Stimulated activated CD8-positive, alpha-beta memory T cell treated with anti-CD3 and anti-CD28 coated beads, Interleukin-7, amount 100 ng/mL, for 48 hours (primary cell): ENCODE measurements at places on chromosomes 4 and X.

DNA sequence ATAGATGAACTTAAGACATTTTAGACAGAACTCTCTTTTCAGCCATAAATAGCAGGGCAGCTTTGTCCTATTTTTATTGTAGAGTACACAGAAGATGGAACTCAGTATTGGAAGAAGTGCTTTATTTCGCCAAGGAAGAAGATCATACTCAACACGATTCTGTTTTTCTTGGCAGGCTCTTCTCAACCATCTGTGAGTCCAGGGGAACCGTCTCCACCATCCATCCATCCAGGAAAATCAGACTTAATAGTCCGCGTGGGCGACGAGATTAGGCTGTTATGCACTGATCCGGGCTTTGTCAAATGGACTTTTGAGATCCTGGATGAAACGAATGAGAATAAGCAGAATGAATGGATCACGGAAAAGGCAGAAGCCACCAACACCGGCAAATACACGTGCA, 37.6 kb downstream of the KIT start:
- DNase-seq, result no peak

- DNase-seq, result no peak
These were observed 144.8 kb downstream of the BCOR start for GRCh38 chrX:39952989-39953388.

DNA sequence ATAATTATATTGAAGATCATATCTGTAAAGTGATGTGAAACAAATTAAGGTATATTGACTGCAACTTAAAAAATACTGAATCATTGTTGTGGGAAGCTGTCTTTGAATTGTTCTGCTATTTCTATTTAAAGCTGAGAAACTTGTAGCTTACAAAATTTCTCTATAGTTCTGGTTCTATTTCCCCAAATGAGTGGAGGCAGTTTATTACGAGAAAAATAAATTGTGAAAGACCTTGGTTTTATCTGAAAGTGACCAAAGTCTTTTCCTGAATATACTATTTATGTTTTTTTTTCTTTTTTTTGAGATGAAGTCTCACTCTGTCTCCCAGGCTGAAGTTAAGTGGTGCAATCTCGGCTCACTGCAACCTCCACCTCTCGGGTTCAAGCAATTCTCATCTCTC, 165.4 kb downstream of the SH3BGRL start:
- no peak for DNase-seq

DNA sequence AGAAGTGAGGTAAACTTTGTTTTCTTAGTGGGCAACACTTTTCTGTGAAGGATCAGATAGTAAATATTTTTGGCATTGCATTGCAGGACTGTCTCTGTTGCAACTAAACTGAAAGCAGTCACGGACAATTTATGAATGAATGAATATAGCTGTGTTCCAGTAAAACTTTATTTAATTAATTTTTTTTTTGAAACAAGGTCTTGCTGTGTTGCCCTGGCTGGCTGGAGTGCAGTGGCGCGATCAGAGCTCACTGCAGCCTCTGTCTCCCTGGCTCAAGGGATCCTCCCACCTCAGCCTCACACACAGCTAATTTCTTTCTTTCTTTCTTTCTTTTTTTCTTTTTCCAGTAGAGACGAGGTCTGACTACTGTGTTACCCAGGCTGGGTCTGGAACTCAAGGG, 15.8 kb downstream of the RBM10 start:
- DNase-seq, result no peak

DNA sequence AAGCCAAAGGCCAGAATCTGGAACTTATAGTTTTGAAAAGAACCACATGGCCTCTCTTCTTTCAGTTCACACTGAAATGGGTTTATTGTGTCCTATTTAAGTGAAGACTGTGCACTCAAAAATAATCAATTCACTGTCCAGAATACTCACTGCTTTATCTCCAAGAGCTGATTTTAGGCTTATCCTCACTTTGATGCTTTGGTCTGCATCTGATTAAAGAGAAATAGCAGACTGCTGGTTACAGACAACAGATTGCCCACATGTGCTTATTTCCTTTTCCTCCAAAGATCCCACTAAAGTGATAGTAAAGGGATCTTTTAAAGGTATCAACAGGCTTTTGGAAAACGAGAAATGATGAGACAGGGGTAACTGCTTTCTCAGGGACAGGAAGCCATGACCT, 30.6 kb downstream of the ACE2 start:
- no peak for DNase-seq

DNA sequence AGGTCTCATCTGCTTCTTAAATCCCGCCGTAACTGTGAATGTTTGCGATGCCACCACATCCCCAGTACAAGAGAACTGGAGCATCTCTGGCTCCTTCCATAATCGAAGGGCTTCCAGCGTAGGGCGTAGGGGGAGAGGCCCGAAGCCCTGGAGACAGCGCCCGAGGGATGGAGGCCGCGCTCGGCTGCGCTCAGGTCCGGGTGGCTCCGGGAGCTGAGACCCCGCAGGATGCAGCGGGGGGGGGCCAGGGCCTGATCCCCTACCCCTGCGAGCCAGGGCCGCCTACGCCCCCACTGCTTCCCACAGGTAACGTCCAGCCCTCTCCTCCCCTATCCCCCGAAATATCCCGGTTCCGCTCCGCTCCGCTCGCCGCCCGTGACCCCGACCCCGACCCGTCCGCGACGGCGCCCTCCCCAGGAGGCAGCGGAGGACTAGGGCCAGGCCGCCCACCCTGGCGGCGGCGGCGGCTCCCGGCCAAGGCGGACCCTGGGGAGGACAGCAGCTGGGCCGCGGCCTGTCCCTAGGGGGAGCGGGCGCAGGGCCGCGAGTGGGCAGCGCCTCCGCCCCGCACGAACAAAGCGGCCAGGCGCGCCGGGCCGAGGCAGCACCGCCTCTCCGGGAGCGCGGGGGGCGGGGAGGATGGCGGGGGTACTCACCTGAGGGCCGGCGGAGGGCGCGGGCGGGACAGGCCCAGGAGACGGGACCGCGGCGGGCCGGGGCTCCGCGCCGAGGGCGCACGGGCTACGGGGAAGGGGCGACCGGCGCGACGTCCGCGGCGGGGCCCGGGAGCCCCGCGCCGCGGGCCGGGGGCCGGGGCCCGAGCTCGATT, 723 bp downstream of the WDFY3 start:
- no peak for DNase-seq

DNA sequence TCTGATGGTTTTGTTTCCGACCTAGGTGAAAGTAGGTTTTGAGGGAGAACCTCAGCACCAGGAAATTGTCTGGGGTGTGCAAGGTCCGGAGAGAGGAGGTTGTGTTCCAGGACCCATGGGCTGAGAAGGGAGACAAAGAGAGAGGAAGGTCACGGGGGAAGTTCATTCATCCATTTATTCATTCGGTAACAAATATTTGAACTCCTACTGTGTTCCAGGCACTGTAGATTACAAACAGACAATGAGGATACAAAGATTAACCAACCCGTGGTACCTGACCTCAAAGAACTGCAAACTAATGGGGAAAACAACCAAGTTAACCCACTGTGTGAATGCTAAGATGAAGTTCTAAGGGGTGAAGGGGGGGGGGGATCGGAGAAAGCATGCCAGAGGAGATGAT, 1.8 kb upstream of the GPC3 start:
- no peak for DNase-seq

DNA sequence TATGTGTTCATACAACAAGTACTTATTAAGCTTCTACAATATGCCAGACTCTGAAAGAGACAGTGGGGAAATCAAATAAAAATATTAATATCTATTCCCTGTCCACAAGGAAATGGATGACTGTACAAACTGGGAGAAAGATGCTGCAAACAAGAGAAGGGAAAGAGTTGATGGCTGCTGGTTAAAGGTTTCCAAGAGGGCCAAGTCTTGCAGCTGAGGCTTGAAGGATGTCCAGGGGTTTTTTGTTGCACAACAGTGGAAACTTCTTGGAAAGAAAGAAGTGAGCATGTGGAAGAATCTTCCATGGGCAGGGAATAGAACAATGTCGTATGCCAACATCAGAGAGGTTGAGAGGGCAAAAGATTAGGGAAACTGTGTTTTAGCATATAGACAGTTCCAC, 95.8 kb downstream of the MID1 start:
- DNase-seq, result no peak

GRCh38 chrX:81286608-81287007, 84.7 kb downstream of the SH3BGRL start:
- no peak for DNase-seq

DNA sequence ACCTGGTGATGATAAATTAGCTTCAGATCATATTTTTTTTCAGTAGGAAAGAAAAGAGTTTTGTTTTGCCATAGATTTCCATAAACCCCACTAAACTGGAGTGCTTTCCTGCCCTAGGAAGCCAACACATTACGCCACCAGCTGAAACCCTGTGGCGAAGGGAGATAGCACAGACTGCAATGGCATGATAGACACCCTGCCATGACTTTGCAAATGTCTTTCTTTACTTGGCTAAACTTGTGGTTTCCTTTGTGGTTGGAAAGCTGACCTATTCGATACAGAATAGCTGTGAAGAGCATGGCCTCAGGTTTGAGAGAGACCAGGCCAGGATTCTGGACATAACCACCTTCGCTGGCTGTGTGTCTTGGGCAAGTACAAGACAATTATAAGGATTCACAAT, 19.1 kb downstream of the MFAP3L start:
- DNase-seq, result no peak

- DNase-seq, result no peak
These were observed 41.9 kb upstream of the PDGFRA start for GRCh38 chr4:54187148-54187547.

DNA sequence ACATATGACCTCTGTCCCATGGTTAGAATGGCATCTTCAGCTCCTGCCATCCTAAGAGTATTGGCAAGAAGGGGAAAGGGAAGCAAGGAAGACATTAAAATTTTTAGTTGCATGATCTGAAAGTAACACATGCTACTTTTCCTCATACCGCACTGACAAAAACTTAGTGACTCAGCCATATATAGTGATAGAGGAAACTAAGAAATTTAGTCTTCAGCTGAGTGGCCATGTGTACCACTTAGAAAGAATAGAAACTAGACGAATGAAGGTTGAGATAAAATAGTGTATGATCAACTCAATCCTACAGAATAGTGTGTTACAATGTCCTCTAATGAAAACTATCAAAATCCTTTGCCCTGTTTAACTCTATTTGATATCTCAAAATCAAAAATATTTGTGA, 164.1 kb downstream of the PPP3CA start:
- no peak for DNase-seq

DNA sequence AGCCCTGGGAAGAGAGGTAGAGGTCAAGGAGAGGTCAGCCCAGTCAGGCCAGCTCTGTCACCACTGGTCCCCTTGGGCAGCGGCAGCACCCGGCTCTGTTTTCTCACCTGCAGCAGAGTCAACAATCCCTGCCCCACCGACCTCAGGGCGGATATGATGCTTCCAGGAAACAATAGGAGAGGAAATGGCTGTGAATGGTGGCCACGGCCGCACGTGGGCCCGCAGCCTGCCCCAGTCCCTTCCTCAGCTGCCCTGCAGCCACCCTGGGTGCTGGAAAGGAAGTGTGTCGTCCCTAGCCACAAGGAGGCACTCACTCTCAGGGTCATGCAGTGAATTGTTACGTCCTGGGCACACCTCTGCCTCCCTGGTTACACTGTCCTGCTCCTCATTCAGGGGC, 92.5 kb upstream of the ENPP6 start:
- DNase-seq, result peak; percentile 46
